Natural killer cell (primary cell): ENCODE measurements at places on chromosomes 12 and 14.

- peak; percentile 63 for DNase-seq
These were observed at the start of gene ATL1 for GRCh38 chr14:50559990-50560930. TSS of gene ATL1 (plus strand) at chr14:50560145. CDS start at chr14:50560266, 121 bp downstream.

GRCh38 chr12:121188227-121188626, 21.7 kb upstream of the P2RX4 start:
- DNase-seq, result no peak

GRCh38 chr12:131928080-131928710, 881 bp upstream of the PUS1 start:
- no peak for DNase-seq

DNA sequence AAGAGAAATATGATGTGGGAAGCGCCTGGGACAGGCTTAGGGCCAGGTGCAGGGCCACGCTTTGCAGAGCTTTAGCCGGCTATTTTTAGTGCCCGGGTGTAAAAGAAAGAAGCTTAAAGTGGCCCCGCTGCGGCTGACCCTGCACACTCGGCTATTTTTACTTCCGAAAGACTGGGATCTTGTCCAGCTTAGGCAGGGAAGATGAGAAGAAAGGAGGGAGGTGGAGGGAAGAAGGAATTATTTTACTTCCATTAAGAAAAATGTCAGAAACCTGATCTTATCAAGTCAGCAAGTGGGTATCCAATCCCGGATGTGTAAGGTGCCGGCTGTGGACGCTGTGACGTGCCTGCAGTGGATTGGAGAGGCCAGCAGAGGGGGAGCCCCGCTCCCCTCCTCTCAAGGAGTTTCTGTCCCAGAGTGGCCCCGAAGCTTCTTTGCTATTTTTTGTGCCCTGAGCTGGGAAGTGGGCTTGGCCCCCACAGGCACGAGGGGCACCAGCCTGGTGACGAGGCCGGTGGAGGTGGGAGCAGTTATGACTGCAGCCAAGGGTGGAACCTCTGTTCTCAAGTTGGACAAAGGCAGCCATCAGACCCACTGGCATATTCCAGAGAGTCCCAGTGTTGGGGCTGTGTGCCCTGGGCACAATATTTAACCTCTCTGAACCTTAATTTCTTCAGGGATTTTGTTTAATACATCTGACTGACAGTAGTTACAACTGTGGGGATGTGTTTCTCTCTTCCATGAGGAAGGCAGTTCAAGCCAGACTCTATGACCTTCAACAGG, 97.7 kb downstream of the ESRRB start:
- no peak for DNase-seq

DNA sequence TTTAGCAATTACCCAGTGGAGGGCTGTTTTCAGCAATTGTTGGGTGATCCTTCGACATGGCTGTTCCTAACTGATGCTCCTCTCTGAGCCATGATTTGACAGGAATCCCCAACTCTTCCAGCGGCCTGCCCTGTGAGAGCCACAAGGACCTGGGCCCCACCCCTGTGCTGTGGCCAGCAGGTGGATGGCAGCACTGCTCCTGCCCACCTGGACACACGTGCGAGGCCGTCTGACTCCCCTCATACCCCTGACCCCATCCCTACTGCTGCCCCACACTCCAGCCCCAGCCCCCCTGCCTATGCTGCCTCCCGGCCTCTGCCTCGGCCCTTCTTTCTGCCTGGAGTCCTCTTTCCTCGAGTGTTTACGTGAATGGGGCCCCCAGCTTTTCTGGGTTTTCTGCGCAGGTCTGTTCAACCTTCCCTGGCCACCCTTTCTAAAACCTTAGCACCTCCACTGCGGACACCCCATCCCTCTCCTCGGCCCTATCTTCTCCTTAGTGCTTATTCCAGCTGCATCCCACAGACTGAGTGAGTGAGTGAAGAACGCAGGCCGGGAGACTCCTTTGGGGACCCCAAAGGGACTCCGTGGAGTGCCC, 111.4 kb downstream of the DICER1 start:
- peak; percentile 1 for DNase-seq

DNA sequence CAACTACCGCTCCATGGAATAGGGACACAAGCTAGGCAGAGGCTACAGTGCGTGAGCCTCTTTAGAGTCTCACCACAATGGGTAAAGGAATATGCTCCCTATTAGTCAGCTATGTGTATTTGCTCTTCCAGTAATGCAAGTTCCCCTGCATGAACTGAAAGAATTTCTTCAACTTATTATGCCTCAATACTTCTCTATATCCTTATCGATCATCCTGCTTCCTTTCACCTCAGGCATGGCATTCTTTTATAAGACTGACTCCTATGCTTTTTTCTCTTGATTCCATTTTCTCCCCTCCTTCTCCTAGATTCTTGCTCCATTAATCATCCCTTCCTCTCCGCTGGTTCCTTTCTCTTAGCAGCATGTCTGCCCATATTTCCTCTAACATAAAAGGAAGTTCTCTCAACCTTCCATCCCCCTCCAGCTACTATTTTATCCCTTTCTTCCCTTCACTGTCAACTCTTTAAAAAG, 94.5 kb upstream of the CPM start:
- no peak for DNase-seq

GRCh38 chr12:28578833-28579252, 388.6 kb downstream of the CCDC91 start:
- DNase-seq, result no peak

- DNase-seq, result no peak
These were observed 309.2 kb downstream of the SLC16A7 start for GRCh38 chr12:59904874-59905521.

GRCh38 chr12:47964106-47964728, 821 bp downstream of the TMEM106C start:
- DNase-seq, result peak; percentile 45

DNA sequence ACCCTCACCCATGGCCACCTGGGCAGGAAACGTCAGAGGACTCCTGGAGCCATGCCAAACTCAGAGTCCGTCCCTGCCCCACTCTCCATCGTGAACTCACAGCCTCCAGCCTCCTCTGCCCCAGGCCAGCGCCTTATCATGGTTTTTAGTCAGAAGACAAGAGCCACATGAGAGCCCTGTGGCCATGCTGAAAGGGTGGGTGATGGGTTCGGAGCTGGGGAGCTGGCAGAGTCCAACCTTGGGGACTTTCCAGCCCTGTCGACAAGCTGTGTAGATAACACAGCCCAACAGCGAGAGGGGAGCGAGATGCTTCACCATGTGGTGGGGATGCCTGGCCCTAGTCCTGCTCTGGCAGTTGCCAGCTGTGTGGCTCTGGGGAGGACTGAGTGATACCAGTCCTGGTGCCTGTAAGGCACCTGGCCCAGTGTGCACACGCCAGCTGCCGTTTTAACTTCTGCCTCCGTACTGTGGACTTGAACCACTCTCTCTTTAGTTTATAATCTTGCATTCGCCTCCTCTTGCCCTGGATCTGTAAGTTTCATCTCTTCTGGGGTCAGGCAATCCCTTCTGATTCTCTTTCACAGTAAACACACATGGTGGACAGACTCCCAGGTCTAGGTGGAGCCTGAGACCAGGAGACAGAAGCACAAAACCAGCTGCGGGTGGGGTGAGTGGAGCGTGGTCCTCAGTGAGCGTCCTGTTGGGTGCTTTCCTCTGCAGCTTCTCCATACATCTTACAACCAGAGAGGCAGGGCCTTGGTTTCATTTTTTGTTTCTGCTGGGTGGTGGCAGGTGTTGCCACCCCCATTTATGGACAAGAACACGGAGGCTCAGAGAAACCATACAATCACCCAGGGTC, 55.3 kb downstream of the RIN3 start:
- peak; percentile 69 for DNase-seq

DNA sequence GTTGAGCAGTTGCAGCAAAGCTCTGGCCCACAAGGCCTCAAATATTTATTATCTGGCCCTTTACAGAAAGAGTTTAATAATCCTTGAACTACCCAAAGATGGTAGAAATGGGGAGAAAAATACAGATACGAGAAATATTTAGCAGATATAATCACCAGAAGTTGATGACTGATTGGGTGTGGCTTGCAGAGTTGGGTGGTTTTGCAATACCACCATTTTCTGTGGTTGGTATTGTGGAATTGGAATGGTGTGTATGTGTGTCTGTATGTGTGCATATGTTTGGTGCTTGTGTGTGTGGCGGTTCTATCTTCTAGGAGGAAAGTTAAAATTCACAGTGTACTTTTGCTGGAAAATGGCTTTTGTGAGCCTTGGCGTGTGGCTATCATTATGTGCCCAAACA, 85.4 kb upstream of the MANSC4 start:
- no peak for DNase-seq

DNA sequence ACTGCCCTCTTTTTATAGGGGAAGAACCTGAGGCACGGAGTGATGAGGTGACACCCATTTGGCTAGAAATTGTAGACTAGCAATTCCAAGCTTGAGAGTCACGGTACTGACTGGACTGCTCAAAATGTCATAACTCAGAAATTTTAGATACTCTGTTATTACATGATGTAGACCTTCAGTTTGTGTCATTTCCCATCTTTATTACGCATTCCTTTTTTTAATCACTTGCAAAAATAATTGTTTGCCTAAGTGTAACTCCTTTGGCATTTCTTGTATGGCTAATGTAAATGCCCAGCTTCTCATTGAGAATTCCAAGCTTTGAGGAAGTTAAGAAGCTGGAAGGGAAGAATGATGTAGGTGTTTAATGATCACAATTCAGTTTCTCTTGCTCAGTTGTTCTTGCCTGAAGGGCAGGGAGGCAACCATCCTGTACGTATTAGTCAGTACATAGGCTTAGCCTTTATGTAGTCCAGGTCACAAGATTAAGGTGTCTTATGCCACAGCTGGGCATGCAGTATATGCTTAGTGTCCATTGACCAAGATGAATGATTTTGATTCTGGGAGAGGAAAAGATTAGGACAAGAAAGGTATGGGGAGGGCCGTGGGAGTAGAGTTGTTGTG, 68.2 kb upstream of the EVL start:
- no peak for DNase-seq

- DNase-seq, result no peak
These were observed 39.5 kb downstream of the EVL start for GRCh38 chr14:100104523-100105300.

DNA sequence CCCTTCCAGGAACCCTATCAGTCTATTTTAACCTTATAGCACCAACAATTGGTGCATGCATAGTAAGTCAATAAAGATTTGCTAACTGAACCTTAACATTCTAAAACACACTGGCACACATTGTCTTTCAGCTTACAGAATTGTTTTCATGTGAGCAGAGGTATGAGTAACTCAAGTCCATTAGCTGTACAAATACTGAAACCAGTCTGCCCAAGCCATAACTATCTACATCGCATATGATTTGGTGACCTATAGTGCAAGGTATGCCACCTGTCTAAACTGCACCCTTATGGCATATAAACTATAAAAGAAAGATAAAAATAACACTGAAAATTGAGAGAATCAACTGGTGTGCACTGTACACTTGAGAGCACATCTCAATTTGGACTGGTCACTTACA, 34.8 kb downstream of the SBNO1 start:
- DNase-seq, result no peak

DNA sequence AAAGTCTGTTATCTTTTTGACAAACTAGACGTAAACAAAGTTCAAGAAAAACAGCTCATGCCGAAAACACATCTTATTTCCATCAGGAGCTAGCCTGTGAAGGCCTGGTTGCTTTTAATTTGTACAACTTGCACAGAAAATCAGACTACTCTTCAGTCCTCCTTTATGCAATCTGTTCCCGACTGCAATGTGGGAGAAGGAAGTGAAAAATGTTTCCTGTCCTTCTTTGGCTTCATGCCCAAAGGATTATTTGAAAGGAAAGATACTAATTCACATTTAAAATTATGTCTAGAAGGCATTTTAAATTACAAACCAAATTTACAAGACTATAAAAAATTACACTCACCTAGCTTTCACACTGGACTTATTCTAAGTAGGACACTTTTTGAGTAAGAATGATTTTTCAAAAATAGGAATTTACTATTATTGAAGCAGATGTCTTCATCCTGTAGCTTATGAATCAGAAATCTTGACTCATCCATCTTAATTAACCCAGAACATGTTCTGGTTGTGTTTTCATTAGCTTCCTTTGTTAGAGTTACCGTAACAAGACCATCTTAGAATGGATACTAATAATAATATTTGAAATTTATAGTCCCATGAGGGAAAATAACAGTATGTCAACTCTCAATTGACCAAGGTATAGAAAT, 272.6 kb downstream of the PRKD1 start:
- no peak for DNase-seq

- no peak for DNase-seq
These were observed 304.1 kb downstream of the EGLN3 start for GRCh38 chr14:33646692-33647260.

GRCh38 chr12:58148405-58148804, 207.0 kb downstream of the ATP23 start:
- no peak for DNase-seq

GRCh38 chr12:53523131-53523530, 15.8 kb upstream of the NPFF start:
- DNase-seq, result no peak

DNA sequence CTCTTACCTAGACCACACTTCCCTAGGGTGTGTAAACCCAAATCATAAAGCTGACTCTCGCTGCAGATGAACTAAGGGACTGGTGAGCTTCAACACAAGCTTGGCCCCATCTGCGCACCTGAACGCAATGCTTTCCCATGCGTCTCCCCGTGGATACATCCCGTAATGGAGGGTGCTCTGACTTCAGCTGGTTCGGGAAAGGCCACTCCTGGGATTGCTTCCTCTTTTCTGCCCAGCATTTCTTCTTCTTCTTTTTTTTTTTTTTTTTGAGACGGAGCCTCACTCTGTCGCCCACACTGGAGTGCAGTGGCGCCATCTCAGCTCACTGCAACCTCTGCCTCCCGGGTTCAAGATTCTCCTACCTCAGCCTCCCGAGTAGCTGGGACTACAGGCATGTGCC, 27.7 kb upstream of the ETFBKMT start:
- DNase-seq, result no peak

DNA sequence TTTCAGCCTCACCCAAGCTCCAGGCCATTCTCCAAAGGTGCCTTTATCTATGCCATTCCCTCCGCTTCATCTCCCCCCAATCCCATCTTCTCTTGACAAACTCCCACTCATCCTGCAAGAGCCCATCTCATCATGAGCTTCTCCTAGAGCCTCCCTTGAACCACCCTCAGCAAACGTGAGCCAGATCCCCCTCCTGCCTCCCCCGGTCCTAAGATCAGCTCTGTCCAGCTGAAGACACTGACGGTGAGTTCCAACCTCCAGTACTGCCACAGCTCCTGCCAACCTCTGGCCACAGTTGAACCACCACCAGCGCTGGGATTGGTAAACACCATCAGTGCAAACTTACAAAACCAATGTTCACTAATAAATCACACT, 124.6 kb downstream of the BCL11B start:
- DNase-seq, result no peak

- no peak for DNase-seq
These were observed 37.9 kb downstream of the PTPN21 start for GRCh38 chr14:88516861-88517357.

GRCh38 chr12:75969768-75970167, 61.8 kb downstream of the PHLDA1 start:
- no peak for DNase-seq

- DNase-seq, result no peak
These were observed 154.8 kb upstream of the LRIG3 start for GRCh38 chr12:59075141-59075540.

GRCh38 chr14:68148276-68148675, 328.7 kb downstream of the RAD51B start:
- no peak for DNase-seq
